ENCODE measurements at places on chromosomes 6 and 20. TPM values are rescaled to one million over a fixed set of nuclear protein-coding genes. Genes with fewer than 3 reads are reported as not detected.

MAPK13 gene
- 20.5 TPM for polyA plus RNA-seq

B3GALT4 gene
- 4.8 TPM for polyA plus RNA-seq

GTSF1L gene
- polyA plus RNA-seq = not detected

TUBE1 gene
- 58.0 TPM for polyA plus RNA-seq

RAET1L gene
- not detected for polyA plus RNA-seq

SLC13A3 gene
- polyA plus RNA-seq = 7.0 TPM

TNF gene
- polyA plus RNA-seq = 0.25 TPM

PTK7 gene
- polyA plus RNA-seq = 276 TPM

CBLN4 gene
- polyA plus RNA-seq = 0.22 TPM

CFB gene
- polyA plus RNA-seq = 6.5 TPM

PDE10A gene
- 4.7 TPM for polyA plus RNA-seq

SLC35D3 gene
- 1.5 TPM for polyA plus RNA-seq

TRIM15 gene
- polyA plus RNA-seq = not detected

HLA-DQA1 gene
- polyA plus RNA-seq = 4.0 TPM

RPP40 gene
- polyA plus RNA-seq = 10.3 TPM

DEFB124 gene
- polyA plus RNA-seq = 2.1 TPM

TGM3 gene
- polyA plus RNA-seq = not detected

NKX2-2 gene
- 0.17 TPM for polyA plus RNA-seq

LSM2 gene
- polyA plus RNA-seq = 89.9 TPM

SOX4 gene
- 109 TPM for polyA plus RNA-seq

RNF182 gene
- polyA plus RNA-seq = 6.3 TPM

SPTLC3 gene
- 13.4 TPM for polyA plus RNA-seq

RING1 gene
- polyA plus RNA-seq = 54.0 TPM

SLX4IP gene
- 8.2 TPM for polyA plus RNA-seq

CCHCR1 gene
- 37.9 TPM for polyA plus RNA-seq

DAAM2 gene
- polyA plus RNA-seq = 45.1 TPM

Measured in right lung (tissue), 10 donors.